ENCODE measurements at places on chromosomes 5 and 9.

- no peak for DNase-seq
Observed at GRCh38 chr9:84921175-84921574, 251.6 kb downstream of the NTRK2 start.

DNA sequence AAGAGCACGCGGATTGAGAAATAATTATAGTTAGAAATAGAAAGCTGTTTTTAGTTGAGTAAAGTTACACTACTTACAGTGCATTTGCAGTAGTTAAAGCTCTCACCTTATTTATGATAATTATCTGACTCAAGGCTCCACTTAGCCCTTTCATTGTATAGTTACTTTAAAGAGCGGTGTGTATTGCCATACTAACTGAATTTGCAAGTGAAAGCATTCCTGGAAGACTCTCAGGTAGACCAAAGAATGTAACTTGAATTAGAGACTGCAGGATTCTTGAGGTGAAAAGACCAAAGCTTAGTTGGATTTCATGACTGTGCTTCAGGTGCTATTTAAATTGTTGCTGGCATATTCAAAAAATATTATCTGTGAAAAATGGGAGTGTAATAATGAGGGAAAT, 4.2 kb upstream of the RASA1 start:
- no peak for DNase-seq

DNA sequence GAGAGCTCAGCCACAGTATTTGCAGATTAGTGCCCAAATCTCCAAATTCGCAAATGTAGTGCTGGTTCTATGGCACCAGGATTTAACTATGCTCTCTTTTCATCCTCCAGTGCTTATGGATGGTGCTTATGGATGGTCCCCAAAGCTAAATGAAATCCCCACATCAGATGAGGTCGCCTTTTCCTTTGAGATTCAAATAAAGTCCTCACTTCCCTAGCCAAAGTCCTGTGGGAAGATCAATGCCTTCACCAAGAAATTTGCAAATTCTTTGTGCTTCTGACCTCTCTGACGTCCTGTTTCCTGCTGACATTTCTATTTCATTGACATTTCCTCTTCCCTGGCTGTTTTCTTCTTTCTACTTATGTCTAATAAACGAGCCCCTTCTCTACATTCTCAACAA, 1077.0 kb upstream of the C9orf72 start:
- DNase-seq = no peak

GRCh38 chr9:112142420-112142819, 32.7 kb downstream of the SUSD1 start:
- no peak for DNase-seq

DNA sequence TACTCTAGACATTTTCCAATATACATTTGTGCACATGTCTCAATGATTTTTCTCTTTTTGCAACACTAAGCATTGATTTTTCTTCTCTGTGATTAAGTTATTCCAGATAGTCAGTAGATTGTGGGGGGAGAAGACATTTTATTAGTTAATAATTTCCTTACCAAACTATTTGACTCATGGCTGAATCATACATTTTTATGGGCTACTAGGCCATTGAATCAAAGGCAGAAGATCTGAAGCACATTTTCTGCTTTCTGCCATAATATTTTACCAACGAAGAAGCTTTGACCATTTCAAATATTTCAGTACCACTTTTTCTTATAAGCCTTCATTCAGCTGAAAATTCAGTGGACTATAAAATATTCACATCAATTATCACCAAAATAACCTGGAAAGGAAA, 175.6 kb downstream of the IRX2 start:
- DNase-seq = no peak

- peak; percentile 60 for DNase-seq
Observed at GRCh38 chr9:98108531-98109031, 10.4 kb downstream of the TRIM14 start.

GRCh38 chr9:35923927-35924763, 14.9 kb downstream of the SPAAR start:
- no peak for DNase-seq

DNA sequence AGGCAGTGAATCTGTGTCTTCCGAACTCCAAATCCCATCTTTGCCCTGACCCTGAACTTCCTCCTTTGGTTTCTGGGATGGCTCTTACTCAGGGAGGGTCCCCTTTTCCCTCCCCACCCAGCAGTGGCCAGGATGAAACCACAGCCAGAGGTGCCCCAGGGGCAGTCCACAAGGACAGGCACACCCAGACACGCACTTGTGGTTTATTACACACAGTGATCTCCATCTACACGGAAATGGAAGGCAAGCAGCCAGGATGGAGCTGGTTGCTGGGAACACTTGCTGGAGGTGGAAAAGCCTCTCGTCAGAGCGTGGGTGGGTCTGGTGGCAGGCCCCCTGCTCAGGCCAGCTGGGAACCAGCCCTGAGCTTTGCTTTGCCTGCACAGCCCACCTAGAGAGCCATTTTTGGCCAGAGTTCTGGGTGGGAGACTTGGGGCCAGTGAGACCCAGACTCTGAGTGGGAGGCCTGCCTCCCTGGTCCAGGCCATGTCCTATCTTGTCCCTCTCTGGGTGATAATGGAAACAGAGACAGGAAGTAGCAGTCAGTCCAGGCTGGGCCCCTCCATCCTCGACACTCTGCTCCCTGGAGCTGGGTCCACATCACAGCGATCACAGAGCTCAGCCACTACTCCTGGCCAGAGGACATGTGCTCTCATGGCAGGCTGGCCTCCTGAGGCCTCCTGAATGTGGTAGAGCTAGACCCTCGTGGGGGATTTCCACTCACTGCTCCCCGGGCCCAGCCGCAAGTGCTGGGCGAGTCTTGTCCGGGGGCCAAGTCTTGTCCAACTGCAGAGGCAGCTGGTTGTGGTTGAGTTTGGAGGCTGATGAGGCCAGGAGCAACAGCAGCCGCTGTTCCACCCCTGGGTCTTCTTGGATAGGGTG, 5.1 kb upstream of the PHYKPL start:
- DNase-seq = no peak

- no peak for DNase-seq
Observed at GRCh38 chr5:120678279-120678678, 214.2 kb downstream of the PRR16 start.

DNA sequence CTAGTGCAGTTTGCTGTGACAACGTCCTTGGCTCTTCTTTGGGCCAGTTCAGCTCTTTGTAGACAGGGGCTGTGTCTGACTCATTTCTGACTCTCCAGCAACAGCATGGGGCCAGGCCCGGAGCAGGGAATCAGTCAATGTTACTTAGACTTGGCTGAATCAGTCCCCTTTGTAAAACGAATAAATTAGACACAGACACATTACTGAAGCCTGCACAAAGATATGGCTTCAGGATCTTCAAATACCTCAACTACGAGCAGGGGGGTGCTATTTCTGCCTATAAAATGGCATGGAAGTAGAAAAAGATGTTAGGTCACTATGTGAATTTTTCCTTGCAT, 204.7 kb downstream of the TTLL11 start:
- DNase-seq = no peak

DNA sequence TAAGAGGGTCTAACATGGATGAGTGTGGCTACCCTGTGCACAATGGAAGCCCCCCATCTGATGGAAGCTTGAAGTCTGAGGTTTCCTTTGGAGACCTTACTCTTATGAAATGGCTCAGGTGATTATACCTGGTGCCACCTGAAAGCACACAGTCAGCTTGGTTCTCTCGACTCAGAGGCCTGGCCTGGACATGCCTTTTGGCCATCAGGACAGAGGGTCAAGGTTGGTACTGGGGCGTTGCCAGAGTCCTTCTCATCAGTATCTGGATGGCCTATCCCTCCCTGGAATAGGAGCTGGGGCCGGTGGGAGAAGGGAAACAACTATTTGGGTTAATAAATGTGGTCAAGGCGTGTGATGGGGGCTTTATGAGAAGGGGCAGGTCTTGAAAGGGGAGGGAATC, 48.9 kb downstream of the COL27A1 start:
- no peak for DNase-seq

- DNase-seq = no peak
Observed at GRCh38 chr5:9498541-9499497, 47.1 kb downstream of the SEMA5A start.

GRCh38 chr5:42950456-42951292, 89.4 kb downstream of the ANXA2R start:
- DNase-seq = peak; percentile 92

DNA sequence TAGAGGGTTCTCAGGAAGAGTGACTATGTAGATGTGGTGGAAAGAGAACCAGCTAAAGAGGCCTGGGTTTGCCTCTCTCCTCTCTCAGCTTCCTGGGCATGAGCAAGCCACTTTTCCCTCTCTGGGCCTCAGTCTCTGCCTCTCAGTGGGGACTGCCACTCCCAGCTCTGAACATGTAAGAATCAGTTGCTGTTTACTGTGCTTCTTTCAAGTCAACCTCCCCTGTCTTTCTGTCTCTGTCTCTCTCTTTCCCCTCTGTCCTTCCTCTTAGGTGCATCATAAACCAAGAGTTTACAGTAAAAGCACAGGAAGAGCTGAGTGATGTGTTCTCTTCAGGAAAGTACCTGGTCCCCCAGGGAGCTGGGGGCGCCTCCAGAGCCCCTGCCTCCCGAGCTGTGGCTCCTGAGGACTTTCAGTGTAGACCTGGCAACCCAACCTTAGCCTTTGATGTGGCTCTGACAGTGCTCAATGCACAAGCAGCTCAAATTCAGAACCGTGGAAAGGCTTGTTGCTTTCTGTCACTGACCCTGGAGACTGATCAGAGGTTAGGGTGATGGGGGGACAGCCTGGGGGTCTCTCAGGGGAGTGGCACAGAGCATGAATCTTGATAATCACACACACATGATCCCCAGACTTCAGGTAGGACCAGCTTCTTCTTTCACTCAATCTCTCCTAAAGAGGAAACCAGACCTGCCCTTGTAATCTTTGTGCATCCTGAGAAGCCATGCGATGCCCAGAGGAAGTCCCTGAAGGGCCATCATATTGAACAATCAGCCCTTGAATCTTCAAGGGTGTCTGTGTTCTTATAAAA, 59.4 kb upstream of the TNFSF8 start:
- peak; percentile 34 for DNase-seq

DNA sequence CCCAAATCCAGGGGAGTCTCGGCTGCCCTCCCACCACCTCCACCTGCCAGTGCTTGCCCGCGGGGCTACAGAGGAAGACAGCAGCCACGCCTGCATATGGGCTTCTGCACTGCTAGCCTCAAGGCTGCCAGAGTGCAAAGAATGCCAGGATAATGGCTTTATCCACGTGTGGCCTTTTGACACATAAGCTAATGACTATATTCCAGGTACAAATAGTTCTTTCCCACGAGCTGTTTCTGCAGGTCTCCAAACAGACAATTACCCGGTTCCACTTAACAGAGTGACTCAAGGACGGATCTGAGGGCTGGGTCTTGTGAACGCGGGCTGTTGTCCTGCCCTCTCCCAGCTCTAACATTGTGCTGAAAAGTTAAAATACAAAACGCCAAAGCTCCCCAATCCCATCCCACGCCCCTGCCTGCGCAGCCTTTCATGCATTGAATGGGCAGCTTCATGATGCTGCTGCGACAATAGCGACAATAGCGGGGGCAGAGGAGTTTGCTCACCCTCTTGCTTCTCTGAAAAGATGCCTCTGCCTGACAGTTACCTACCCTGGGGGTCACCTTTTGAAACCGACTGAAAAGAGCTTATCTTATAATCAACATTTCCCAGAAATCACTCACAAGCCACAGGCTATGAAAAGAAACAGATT, 39.1 kb upstream of the MSH3 start:
- DNase-seq = no peak

DNA sequence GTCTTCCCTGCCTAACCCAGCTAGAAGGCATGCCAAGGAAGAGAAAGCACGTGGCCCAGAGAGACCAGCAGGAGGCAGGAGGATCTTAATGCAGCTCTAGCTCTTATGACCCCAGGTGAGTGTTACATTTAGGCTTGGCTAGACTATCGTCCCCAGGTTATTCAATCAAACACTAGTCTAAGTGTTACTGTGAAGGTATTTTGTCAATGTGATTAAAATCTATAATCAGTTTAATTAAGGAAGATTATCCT, 483.7 kb downstream of the BNC2 start:
- no peak for DNase-seq

DNA sequence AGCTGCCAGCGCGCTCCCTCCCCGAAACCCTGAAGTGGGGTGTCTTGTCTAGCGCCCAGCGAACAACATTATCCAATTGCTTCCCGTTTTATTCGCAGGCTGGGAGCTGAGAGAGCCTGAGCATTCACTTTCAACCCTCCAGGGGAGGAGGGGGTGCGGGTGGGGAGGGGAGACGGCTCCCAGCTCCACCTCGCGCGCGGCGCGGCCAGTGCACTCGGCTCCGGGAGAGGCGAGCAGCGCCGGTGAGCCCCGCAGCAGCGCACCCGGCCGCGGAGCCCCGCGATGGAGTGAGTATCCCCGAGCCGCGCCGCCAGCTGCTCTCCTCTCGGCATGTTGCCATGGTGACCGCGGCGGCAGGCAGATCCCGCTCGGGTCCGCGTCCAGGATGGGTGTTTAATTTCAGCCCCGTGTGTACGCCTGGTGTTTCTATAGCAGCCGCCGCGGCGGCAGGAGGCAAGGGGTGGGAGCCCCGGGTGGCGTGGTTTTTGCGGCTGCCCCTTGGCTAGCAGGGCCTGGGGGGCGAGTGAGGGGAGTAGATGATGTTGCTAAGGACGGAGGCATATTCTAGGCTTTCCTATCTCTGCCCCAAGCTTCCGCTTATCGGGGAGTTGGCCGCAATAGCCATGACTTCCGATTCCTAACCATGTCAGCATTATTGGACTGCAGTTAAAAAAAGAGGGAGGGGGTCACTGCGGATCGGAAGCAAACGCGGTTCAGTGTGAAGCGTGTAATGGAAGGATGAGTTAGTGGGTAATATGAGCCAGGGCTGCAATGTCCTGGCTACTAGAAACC, 139.2 kb upstream of the PALM2AKAP2 start:
- no peak for DNase-seq
